Fibroblast of skin of left biceps (primary cell): ENCODE measurements at places on chromosomes 6 and 20.

- DNase-seq: peak; percentile 6
Measured at GRCh38 chr6:116118608-116119007, 7.3 kb downstream of the COL10A1 start.

GRCh38 chr6:45419571-45420082 is 41.9 kb upstream of the SUPT3H start:
- no peak for DNase-seq

DNA sequence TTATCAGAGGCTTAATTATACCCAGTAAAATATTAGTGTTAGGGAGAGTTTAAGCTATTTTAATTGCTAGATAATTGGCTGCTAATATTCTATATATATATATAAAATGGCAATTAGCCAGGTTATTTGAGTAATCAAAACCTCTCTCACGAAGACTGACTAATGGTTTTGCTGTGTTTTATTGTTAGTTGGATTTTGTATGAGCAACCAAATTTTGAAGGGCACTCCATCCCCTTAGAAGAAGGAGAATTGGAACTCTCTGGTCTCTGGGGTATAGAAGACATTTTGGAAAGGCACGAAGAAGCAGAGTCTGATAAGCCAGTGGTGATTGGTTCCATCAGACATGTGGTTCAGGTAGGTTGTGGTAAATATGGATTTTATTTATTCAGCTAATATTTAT is 102.2 kb downstream of the RTN4IP1 start:
- DNase-seq: no peak

DNA sequence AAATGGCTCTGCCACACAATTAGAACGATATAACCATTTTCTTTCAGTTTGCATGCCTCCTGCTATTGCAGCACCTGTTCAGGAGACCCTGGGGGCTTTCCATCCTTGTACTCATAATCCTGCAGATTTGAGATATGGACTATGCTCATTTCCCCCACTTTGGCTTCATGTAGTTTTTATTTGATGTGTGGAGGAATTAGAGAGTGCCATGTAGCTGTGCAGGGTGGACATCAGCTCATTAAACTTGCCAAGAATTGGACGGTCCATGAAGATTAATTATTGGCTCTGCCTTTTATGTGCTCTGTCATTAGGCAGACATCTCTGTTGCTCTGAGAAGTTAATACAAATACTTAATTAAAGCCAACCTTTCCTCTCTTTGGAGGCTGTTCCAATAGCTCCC is 66.2 kb upstream of the CD83 start:
- no peak for DNase-seq

GRCh38 chr6:4668271-4669179 is 107.7 kb upstream of the CDYL start:
- no peak for DNase-seq

- no peak for DNase-seq
Measured at GRCh38 chr20:57174737-57175136, 91.7 kb downstream of the BMP7 start.

DNA sequence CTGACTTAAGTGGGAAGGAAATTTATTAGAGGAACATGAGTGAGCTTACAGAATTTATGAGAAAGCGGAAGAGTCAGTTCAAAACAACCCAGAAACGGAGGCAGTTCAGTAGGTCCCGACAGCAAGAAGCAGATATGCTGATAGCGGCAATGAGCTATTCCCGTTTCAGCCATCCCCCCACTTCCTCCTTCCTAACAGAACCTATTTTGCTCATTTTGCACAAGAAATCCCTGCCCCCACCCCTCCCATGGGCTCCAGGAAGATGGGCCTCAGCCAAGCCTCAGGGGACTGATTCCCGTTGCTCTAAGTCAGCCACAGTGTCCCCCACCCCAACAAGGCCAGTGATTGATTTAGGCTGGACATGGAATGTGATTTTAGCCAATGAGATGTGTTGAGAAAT is 157.5 kb downstream of the CEBPB start:
- DNase-seq: no peak

DNA sequence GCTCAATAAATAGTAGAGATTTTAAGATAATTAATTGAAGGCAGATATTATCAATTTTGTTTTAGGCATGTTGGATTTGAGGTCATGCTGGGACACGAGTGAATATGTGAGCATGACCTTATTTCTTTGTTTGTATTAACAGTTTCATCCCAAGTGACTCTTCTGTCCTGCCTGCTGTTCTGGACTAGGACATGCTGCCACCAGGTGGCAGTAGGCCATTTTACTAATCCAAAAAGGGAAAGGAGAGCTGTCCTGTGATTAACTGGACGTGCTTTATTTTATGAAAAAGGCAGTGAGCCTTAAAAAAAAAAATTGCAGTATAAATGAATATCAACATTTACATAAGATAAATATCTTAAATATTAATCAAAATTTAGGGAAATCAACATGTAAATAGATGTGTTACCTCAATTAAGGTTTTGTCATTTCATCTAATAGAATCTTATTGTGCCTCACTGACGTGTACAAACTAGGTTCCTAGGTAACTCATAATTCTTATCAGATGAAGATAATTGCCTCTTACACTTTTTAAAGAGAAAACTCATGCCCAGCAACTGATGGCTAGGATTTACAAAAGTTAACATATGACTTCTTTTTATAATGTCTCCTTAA is 49.8 kb downstream of the FRK start:
- DNase-seq: peak; percentile 13

- no peak for DNase-seq
Measured at GRCh38 chr6:129704708-129705107, 5.3 kb downstream of the ARHGAP18 start.

GRCh38 chr6:73216859-73217258 is 8.4 kb downstream of the KHDC1L start:
- DNase-seq: no peak

DNA sequence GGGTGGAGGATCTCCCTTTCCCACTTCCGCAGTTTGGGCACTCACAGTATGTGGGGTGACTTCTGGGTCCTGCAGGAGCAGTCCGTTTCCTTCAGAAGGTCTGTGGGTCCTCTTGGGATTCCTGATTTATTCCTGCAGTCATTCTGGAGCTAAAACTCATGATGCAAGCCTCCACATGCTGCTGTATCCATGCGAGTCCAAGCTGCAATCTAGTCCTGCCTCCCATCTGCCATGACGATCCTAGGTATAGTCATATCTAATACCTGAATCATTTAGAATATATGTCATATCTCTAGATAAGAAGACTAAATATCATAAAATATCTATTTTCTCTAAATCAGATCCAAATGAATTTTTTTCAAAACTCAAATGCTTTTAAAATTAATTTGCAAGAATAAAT is 103.4 kb upstream of the AHI1 start:
- no peak for DNase-seq

- DNase-seq: no peak
Measured at GRCh38 chr6:37696220-37696840, 1.4 kb downstream of the MDGA1 start.

GRCh38 chr20:48262466-48262865 is 477.2 kb upstream of the SULF2 start:
- no peak for DNase-seq

- DNase-seq: no peak
Measured at GRCh38 chr6:39520411-39520810, 197.9 kb upstream of the KCNK16 start.

DNA sequence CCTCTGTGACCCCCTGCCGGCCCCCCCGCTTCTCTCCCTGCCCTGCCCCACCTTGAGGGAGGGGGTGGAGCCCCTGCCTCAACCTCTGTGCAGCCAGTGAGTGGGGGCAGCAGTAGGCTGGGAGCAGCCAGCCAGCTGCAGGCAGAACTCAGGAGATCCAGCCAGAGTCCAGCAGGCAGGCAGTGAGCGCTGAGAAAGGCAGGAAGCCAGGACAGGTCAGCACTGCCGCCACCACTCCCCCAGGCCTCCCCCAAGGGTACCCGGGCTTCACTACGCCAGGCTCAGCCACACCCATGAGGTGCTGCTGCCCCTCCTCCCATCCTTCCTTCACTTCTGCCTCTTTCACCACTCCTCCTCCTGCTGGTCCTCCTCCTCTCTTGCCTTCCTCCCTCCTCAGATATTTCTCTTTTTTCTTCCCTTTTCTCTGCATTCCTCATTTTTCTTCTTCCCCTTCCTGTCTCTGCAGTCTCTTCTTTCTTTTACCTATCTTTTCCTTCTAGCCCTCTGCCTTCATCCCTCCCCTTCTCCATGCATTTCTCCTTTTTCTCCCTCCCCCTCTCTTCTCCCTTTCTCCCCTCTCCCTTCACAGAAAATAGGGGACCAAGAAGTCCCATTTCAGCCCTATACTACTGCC is 11.5 kb downstream of the TMEM63B start:
- DNase-seq: no peak

- DNase-seq: no peak
Measured at GRCh38 chr20:4876731-4877130, 124.6 kb downstream of the SLC23A2 start.

DNA sequence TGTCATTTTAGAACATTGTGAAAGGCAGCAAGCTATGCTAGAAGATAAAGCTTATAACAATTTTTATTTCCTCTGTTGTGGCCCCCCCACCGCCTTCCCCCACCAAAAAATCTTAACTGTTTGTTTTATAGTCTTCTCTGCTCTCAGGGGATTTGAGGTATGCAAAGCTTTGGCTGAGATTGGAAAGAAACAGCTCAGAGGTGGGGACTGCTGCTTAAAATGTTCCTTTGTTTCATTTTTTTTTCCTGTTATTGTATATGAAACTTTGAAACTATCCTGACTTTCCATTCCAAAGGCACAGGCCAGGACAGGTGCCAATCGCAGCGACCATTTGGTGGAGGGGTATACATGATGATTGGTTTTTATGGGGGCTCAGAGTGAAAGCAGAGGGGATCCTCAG is 114.7 kb upstream of the PHACTR1 start:
- peak; percentile 72 for DNase-seq

DNA sequence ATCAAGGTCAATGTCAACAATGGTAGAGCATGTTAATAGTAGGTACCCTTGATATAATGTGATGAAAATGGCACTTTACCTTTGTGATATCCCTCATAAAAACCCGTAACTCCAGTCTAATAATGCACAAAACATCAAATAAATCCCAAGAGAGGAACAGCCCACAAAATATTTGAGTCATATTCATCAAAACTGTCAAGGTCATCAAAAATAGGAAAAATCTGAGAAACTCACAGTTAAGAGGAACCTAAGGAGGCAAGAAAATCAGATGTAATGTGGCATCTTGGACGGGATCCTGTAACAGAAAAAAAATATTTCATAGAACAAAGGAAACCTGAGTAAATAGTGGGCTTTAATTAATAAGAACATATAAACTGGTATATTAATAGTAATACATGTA is 25.5 kb upstream of the OSTM1 start:
- DNase-seq: no peak

DNA sequence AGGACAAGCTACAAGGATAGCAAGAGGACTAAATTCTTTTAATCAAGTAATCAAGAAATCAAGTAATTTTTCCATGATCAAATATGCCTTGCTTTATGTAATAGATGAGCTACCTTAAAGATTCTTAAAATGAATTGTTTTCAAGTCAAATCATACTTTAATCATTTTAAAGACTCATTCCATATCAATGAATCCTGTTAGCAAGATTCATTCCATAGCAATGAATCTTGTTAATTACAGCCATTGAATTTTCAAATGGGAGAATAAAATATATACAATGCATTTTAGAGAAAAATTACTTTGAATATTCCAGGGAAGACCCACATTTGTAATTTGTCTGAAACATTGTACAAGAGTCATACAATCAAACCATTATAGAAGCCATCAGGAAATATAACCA is 145.7 kb downstream of the RFX6 start:
- no peak for DNase-seq

DNA sequence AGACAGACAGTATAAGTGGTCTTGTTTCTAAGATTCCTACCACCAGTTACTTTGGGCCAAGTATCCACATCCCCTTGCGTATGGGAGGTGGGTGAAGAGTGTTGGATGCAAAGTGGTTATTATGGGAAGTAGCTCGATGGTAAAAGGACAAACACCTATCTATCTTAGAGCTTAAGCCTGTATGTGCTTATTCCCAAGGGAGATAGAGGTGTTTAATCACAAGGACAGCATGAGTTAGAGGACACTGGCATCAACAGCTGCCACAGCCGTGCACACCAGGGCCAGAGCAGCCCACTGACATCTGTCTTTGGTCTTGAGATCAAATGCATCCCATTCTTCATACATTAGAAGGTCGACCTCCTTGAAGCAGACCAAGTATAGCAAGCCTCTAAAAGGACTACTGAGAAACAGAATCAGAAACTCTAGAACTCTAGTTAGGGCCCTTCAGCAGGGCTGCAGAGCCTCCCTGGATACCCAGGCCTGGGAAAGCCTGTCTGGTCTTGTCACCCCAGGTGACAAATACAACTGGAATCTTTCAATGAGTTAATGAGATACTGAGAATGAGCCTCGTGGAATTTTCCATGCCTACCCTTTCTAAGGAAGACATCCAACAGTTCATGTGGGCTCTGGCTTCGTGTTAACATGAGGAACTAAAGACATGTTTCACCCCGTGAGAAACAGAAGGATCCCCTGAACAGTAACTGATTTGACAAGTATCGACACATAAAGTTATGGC is 28.7 kb downstream of the TXNDC5 start:
- DNase-seq: no peak

DNA sequence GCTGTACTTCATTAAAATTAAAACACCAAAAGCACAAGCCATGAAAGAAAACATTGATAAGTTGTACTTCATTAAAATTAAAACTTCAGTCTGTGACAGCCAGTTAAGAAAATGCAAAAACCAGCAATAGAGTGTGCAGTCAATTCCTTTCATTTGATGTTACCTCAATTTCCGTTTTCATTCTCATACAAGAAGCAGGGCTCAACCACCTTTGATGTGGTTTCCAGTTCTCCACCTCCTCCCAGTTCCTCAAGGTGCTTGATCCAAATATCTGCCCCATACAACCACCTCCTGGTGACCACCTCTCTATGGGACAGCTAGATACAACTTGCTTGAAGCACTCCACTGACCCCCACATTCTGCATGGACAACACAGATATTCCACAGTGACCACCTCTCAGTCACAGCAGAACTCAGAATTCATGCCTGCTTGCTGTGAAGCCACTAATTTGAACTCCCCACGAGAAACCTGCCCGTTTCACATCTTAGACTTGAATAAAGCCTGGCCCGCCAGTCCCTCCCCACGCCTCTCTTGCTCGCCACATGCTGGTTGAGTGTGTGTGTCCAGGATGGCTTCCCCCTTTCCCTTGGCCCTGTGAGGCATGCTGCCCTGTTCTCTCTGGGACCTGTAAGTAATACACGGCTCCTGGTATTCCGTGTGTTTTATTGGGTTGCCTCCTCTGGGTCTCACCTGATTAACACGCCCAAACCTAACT is 66.1 kb downstream of the FAM50B start:
- no peak for DNase-seq

DNA sequence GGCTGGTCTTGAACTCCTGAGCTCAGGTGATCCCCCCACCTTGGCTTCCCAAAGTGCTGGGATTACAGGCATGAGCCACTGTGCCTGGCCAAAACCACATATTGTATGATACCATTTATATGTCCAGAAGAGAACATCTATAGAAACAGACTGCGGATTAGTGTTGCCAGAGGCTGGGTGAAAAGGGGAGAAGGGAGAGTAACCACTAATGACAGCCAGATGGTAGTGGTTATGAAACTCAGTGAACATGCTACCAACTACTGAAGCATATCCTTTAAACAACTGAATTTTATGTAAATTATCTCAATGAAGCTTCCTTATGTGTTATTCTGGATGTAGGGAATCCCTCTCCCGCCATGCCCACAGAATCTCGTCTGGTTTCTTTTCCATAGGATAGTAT is 15.7 kb downstream of the SLC23A2 start:
- DNase-seq: no peak
